ACHN (cell line): ENCODE measurements at places on chromosomes 4 and X.

GRCh38 chr4:122814426-122814825 is 12.2 kb upstream of the FGF2 start:
- no peak for DNase-seq

GRCh38 chr4:14807856-14808255 is 194.4 kb upstream of the CPEB2 start:
- DNase-seq, result no peak

DNA sequence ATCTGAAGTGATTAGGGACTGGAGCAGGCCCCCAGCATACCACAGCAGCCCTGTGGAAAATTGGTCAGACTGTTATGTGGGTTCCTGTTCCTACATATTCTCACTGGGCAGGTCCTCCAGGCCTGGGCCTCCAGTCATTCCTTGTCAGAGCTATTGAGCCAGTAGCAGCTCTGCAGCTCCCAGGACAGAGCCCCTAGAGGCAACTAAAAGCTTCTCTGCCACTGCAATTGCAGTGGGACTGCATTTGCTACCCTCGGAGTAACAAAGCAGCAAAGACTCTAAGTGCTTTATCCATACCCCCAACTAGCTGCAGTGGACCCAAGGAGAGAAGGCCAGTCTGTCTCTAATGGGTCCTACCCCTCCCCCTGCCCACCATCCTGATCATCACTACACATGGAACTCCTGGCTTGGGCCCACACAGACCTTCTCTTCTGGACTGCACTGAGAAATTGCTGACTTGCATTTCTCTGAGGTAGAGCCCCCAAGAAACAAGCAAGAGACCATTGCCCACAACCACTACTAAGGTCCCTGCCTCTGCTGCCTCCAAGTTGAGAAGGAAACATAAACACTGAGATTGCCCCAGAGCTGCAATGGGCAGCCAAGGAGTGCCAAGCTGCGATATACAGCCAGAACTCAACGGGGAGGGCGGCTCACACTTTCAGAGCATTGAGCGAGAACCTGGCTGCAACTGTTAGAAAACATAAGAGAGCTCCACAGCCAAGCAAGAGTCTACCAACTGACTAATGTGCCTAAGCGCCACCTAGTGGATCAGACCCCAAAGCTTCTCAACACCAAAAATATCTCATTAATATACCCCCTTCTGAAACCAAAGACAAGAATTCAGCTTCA is 738.7 kb upstream of the NDST4 start:
- peak; percentile 49 for DNase-seq

GRCh38 chrX:15158350-15158735 is 111.5 kb downstream of the ASB9 start:
- DNase-seq, result no peak

GRCh38 chr4:124478470-124478869 is 234.1 kb downstream of the ANKRD50 start:
- no peak for DNase-seq

DNA sequence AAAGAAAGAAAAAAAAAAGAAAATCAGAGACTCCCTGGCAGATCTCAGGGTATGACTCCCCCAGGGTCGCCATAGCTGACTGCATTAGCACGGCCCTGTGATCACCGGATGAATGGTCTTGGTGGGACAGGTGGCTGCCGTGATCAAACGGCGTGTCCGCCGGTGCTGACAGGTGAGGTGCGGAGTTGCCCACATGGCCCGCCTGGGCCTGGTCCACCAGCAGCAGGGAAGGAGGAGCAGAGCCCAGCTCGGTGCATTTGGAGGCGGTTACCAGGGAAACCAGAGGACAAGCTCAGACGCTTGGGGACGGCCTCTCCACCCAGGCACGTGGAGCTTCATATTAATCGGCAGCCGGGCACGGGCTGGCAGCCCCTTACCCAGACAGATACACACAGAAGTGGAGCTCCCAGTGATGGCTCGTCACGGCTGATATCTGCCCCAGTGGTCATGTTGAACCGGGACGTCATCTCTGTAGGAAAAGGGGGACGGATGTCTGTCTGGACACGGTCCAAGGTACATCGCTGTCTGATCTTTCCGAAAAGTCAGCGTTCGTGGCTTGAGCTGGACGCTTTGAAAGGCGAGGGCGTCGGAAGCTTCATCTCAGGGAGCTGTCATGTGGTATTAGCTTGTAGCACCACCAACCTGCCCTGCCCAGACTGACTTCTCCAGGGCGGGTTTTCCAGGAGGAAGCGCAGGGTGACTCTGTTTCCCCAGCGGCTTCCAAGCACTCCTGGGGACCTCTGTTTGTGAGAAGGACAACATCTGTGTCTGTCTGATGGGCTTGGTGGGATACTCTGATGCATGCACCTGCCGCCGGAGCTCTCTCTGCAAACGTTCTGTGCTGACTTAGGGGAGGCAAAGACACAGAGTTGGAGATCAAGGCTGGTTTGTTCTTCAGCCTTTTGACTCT is 180.7 kb downstream of the CRLF2 start:
- no peak for DNase-seq

- no peak for DNase-seq
Measured at GRCh38 chr4:100635899-100636298, 118.1 kb upstream of the EMCN start.

GRCh38 chr4:56627375-56627774 is 53.7 kb downstream of the HOPX start:
- DNase-seq, result no peak

DNA sequence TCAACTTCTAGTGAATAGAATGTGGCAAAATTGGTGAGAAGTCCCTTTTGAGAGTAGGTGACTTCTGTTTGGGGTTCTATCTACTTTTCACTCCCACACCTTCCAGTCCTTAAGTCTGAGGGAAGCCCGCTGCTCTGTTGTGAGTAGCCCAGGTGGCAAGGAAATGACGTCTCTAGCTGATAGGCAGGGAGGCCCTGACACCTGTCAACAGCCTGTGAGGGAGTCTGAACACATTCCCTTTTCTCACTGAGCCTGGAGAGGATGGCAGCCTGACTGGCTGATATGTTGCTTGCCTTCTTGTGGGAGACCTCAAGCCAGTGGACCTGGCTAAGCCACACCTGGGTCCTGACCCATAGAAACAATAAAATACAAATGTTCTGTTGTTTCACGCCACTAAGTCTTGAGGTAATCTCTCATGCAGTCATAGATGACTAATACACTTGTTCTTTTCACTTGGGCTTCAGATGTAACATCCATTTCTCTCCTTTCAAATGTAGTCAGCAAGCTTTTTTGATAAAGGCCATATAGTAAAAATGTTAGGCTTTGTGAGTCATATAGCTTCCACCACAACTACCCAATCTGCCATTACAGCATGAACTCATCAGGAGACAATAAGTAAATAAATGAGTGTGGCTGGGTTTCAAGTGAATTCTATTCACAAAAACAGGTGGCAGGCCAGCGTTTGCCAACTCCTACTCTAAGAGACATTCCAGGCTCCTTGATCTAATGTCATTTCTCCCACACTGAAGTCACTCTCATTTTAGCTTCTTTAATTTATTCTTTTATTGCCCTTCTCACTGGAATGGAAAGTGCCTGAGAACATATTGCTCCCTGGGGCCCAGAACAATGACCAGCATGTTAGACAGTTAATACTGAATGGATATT is 265.1 kb upstream of the MAD2L1 start:
- DNase-seq, result no peak

DNA sequence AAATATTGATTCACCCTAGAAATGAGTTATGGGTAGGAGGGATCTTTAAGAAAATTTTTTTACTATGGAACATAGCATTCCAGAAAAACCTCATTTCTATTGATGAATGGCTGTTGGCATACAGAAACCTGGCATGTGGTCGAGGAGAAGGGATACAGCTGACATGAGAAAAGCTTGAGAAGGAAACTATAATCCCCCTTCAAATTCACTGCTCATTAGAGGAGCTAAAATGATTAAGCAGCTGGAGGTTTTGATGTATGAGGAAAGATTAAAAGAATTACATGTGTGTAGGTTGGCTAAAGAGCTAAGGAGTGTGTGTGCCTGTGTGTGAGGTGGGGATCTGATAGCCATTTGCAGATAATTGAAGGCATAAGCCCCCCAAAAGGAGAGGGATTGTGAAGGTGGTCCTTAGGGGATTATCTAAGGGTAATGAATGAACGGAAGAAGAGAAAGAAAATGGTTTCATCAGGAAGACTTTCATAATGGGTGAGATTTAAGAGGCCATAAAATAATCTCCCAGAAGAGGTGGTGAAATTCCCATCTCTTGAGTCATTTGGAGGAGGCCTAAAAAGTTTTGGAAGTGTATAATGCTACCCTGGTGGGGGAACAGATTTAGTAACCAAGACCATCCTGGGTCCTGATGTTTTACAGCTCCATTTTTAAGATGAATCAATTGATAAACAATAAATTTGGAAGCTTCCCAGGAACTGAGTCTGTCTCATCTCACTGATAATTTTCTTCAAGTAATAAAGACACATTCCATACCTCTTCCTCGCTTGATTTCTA is 272.0 kb upstream of the HAND2 start:
- DNase-seq, result no peak

- no peak for DNase-seq
Measured at GRCh38 chr4:139692309-139693012, 26.8 kb downstream of the MGST2 start.

- DNase-seq, result peak; percentile 75
Measured at GRCh38 chr4:74444891-74445642, at the start of gene AREG. AREG (plus strand) TSS chr4:74445136; CDS start chr4:74445346, 210 bp downstream.

DNA sequence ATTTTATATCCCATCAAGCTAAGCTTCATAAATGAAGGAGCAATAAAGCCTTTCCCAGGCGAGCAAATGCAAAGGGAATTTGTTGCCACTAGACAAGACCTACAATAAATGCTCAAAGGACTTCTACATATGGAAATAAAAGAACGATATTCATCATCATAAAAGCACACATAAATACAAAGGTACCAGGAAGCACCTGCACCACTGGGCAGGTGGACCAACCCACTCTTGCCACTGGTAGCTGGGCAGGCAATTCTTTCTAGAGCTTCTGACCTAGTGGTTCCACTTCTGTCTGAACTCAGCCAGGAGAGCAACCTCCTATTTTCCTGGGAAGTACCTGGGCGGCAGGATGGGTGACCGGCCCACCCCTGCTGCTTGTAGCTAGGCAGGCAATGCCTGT is 237.2 kb upstream of the ITM2A start:
- no peak for DNase-seq

DNA sequence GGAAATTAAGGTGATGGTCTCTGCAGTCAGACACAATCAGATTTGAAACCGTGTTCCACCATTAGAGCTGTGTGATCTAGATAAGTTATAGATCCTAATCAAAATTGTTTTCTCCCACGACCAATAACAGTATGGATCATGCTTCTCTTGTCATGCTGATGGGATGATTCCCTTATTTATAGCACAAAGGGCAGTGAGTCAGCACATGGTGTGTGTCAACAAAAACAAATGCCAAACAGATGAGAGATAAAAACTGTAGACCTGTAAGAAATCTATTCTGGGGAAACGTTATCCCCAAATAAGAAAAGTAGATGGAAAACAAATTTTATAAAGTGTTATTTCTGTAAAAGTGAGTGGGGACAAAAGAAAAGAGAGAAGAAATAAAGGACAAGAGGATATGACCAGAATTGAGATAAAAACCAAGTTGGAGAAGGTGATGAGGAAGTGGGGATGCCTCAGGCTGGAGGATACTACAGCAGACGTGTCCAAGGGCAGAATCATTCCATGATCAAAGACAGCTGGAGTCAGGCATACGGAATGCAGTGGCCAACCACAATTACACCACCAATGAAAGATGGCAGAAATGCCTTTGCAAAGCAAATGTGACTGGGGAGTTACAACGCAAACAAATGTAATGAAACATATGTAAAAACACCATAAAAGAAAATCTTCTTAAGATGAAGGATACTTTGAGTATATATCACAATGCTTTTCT is 377.8 kb upstream of the PRKX start:
- DNase-seq, result no peak

- no peak for DNase-seq
Measured at GRCh38 chrX:9622128-9622527, 143.5 kb downstream of the GPR143 start.

GRCh38 chr4:53019485-53020382 is 157.6 kb downstream of the RASL11B start:
- peak; percentile 13 for DNase-seq

- DNase-seq, result peak; percentile 47
Measured at GRCh38 chr4:186557486-186557885, 2.1 kb upstream of the MTNR1A start.
